Hematopoietic multipotent progenitor cell (in vitro differentiated cells): ENCODE measurements at places on chromosomes 4 and X. TPM values are rescaled to one million over a fixed set of nuclear protein-coding genes. Genes with fewer than 3 reads are reported as not detected.

Gene DRD5
- not detected for total RNA-seq

Gene F9
- total RNA-seq: not detected

Gene PDE6B
- total RNA-seq: 36.4 TPM

Gene CSAG2
- total RNA-seq: not detected

GRCh38 chr4:3829211-3829955, 63.2 kb downstream of the ADRA2C start:
- no peak for DNase-seq

- no peak for DNase-seq
Measured at GRCh38 chr4:147834480-147834879, 102.6 kb downstream of the ARHGAP10 start.

GRCh38 chr4:4884611-4885010, 25.1 kb downstream of the MSX1 start:
- DNase-seq: no peak

GRCh38 chrX:110412971-110413726, 54.5 kb downstream of the RTL9 start:
- peak; percentile 78 for DNase-seq

- DNase-seq: peak; percentile 76
Measured at GRCh38 chr4:86497980-86498862, 95.9 kb upstream of the PTPN13 start.

DNA sequence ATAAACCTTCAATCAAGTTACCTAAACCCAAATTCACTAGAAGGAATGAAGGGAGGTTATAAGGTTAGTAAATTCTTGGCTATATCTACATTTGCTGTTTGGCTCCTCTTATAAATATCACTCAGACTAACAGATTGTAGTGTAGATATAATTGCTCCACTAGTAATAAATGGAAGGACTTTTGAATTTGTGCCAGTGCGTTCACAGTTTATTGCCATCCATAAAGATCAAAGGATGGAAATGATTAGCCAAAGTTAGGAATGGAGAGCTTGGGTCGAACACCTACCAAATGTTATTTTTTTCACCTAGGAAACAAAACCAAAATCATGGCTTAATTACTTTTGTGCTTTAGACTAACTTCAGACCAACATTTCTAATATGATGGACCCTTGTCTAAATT, 9.2 kb downstream of the DTHD1 start:
- no peak for DNase-seq

DNA sequence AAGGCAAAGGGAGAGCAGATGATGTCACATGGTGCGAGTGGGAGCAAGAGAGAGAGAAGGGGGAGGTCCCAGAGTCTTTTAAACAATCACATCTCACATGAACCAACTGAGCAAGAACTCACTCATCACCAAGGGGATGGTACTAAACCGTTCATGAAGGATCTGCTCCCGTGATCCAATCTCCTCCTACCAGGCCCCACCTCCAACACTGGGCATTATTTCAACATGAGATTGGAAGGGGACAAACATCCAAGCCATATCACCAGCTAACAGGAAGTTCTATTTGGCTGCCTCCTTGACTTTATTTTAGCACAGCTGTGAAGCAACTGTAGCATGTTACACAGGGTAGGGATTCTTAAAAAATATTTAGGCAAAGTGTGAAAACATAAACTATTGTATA, 102.5 kb downstream of the DDIT4L start:
- DNase-seq: no peak

DNA sequence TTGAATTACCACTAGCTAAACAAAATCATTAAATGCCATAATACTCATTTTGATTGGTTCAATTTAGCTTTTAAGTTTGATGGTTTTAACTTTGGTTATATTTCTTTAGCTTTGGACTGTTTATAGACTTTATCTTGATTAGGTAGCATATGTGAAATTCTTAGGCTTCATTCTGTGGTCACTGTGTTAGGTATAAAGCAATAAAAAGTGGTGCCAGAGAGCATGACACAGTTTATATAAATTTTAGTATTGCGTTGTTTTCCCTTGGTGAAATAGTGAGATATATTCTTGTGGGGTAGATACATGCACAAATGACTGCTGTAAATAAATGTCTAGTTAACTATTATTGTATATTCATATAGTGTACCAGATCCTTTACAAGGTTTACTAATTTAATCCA, 474.2 kb upstream of the GRID2 start:
- DNase-seq: no peak

GRCh38 chrX:17039826-17040225, 93.4 kb downstream of the REPS2 start:
- DNase-seq: no peak

- DNase-seq: peak; percentile 49
Measured at GRCh38 chrX:40010550-40011321, 87.0 kb downstream of the BCOR start.

- DNase-seq: no peak
Measured at GRCh38 chr4:17170131-17170530, 271.7 kb upstream of the LDB2 start.
